OCI-LY7 (cell line): ENCODE measurements at places on chromosomes 6 and 20. TPM values are rescaled to one million over a fixed set of nuclear protein-coding genes. Genes with fewer than 3 reads are reported as not detected.

The HLA-DMA gene
- total RNA-seq: 140 TPM in 2 replicates

DNA sequence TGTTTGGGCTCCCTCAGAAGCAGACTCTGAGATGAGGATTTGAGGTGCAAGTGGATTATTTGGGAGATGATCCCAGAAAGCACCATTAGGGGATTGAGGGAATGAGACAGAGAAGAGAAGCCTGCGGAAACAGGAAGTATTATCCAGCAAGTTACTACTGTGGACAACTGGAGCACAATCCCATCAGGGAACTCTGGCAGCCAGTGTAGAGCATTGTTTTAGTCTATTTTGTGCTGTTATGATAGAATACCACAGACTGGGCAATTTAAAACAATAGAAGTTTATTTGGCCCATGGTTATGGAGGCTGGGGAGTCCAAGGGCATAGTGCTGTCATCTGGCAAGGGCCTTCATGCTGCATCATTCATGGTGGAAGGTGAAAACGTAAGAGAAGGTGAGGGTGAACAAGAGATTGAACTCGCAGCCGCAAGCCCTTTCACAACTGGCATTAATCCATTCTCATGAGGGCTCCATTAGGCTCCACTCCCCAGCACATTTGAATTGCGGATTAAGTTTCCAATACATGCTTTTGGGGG, 43.5 kb upstream of the SLC9A8 start:
- DNase-seq: no peak

DNA sequence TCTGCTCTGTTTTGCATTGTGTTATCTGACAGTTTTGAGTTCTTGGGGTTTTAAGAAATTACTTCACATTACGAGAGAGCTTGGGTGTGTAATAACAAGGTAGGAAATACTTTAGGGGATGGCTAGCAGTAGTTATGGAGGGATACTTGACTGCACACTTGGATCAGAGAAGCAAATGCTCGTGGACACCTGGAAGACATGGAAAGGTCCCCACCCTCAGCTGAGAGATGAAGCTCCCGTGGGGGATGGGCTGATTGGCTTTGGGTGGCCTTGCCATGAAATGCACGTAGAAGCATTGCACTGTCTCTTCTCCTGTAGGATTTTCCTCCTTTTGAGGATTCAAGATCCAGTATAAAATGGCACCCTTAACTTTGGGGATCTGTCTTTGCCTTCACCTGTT, 61.5 kb upstream of the UNC93A start:
- DNase-seq: no peak

The UBE3D gene
- total RNA-seq: 10.4 and 11.0 TPM in 2 replicates

The USP49 gene
- 17.8 and 21.4 TPM in 2 replicates for total RNA-seq

- DNase-seq: peak; percentile 36
These were observed 574 bp downstream of the RPS12 start for GRCh38 chr6:132814716-132815570.

DNA sequence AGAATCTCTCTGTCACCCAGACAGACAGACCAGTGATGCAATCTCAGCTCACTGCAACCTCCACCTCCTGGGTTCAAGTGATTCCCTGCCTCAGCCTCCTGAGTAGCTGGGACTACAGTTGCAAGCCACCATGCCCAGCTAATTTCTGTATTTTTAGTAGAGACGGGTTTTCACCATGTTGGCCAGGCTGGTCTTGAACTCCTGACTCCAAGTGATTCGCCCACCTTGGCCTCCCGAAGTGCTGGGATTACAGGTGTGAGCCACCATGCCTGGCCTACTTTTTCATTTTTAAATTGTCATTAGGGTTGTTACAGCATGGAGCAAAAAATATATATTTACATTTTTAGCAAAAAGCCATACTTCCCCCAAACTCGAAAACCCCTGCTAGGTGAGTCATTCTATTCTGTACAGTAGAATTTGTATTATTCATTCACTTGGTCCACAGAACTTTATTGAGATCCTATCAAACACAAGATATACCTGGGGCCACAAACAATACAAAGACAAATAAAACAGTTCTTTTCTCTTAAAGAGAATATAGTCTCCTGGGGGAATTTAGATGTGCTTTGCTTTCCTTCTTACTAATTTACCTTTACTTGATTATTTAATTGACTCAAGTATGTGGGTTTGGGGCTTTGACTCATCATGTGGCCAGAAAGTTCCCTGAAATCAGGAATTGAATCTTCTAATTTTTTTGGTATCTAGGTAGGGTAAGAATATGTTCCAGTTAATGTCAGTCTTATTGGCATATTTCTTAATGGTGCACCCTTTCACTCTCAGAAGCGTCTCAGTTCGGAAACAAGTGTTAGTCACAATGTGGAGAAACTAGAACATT, 16.6 kb upstream of the CCND3 start:
- DNase-seq: no peak

The DLL1 gene
- 0.28 TPM in 1 of 2 replicates, not detected in the other for total RNA-seq

GRCh38 chr6:44925100-44925739, 402.9 kb upstream of the RUNX2 start:
- DNase-seq: no peak

DNA sequence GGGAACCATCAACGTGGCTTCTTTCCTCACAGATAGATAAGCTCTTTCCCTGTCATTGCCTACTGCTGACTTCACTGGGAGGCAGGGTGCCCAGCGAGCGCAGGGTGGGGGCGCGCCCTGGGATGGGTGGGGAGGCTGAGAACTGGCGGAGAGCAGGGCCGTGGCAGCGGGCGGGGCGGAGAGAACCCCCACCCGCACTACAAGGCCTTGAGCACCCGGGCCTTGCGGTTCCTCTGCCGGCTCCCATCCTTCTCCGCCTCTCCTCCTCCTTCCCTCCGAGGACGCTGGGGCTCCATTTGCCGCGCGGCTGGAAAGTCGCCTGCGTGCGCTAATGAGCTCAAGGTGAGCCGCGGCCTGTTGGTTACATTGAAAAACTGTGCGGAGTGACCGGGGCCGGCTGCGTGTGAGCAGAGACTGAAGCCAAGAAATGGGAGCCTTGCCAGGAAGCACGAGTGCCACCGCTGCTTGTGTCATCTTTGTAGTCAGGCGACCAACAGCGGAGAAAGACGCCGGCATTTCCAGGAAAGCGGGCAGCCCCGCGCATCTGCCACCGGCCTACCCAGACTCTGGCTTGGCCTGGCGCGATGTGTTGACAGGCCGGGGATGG, 963.5 kb upstream of the SLC35B3 start:
- DNase-seq: no peak

DNA sequence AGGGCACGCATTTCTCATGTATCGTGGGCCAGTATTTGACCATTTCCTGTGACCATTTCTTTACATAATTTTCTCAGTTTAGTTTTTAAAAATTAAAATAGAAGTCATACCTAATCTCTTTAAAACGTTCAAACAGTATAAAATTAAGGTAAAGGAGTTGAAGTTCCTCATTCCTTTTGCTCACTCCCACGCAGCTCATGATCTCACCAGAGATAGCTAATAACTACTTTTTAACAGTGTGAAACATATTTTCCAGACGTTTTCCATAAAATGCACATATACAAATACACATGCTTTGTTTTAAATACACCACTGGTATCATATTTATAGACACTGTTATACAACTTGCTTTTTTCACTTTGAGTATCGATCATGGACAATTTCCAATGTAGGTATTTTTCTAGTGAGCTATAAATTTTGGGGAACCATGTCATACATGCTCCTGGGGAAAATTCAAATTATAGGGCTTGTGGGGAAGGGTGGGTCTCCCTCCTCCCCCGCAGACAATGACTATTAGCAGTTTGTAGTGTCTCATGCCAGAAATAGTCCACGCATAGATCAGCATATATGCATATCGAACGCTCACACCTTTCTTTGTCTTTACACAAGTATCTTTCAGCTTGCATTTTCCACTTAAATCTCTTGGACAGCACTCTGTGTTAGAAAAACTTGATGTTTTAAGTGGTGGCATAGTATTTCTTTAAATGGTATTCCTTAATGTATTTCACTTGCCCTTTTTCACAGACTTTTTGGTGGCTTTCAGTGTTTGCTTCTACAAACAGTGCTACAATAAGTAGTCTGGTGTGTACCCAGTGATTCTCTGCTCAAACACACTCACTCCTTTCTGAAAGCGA, 145.5 kb upstream of the ZNF217 start:
- DNase-seq: peak; percentile 20

The SIGLEC1 gene
- total RNA-seq: 0.11 TPM in 1 of 2 replicates, not detected in the other

The LY6G6C gene
- not detected in 2 replicates for total RNA-seq

- no peak for DNase-seq
These were observed 136.0 kb downstream of the MMUT start for GRCh38 chr6:49327005-49327404.

The ARMC12 gene
- total RNA-seq: 4.4 and 4.9 TPM in 2 replicates

DNA sequence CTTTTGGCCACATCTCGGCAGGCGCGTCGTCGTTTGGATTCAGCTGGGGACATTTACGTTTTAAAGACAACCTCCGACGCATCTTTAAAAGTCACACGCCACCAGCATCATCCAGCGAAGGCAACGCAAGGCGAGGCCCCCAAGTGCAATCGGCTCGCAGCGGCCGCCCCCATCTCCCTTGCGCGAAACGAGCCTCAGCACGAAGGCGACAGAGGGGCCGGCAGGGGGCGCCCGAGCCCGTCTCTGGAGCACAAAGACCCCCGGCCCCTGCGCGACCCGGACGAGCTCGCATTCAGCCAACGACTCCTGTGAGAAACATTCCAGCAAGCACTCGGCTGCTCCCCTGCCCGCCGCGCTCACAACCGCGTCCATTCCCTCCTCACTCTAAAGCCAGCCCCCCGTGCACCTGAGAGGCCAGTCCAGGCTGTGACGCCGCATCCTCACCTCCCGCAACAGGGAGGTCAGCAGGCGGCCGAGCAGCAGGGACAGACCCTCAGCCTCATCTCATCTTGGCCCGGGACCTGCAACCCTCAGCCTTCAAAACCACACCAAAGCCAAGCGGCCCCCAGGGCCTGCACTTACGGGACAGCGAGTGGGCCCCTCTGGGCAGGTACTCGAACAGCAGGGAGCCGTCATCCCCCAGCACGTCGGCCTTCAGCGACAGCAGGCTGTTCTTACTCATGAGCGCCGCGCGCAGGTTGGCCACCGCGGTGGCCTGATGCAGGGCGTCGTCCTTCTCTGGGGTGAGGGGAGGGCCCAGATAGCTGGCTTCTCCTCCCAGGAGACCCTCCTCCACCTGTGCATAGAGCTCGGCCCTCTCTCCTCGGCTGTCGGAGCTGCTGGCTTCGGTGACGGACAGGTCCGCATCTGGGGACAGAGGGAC, 35.8 kb downstream of the SLC2A4RG start:
- peak; percentile 53 for DNase-seq

DNA sequence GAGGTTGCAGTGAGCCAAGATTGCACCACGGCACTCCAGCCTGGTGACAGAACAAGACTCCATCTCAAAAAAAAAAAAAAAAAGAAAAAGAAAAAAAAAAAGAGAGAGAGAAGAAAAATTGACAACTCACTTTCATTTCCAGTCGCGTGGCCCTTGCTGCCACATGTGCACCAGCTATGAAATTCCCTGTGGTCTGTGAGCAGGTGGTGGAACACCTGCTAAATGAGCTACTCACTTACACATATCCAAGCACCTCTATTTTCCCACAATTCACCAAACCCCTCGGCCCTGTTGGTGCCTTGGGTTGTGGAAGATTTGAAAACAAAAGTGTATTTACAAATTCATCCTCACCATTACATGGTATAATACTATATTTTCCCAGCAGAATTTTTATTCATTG, 105.2 kb upstream of the ASF1A start:
- no peak for DNase-seq

The CALHM6 gene
- 0.79 and 1.8 TPM in 2 replicates for total RNA-seq

- DNase-seq: peak; percentile 51
These were observed 10.1 kb upstream of the BICRAL start for GRCh38 chr6:42771741-42772100.

- no peak for DNase-seq
These were observed 136.8 kb upstream of the RPS6KA2 start for GRCh38 chr6:166763606-166764472.

GRCh38 chr6:41652866-41653652, 14.8 kb downstream of the MDFI start:
- DNase-seq: no peak

The GRIK2 gene
- total RNA-seq: not detected in 2 replicates

DNA sequence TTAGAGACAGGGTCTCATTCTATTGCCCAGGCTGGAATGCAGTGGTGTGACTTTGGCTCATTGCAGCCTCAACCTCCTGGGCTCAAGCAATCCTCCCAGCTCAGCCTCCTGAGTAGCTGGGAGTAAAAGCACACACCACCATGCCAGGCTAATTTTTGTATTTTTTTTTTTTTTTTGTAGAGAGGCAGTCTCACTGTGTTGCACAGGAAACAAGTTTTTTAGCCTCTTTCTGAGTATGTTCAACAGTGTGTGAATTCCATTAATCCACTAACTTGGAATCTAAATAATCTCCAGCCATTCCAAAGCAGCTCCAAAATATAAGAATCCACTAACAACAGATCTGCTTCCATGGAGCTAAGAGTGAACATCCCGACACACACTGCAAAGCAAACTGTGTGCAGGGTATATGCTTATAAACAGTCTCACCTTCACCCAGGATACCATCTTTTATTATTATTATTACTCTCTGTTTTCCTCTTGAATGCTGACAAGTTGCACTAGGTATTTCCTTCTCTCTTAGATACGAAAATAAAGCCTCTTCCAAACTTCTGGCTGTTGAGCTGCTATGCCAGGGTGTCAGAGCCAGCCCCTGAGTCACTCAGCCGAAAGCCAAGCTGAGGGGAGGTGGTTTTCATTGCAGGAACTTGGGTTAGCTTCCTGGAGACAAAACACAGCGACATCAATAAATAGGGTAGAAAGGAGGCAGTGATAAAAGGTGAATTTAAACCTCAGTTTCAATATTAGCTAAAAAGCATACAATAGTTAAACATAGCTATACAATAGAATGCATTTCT, 264.9 kb downstream of the HIVEP2 start:
- no peak for DNase-seq

GRCh38 chr6:38233161-38233791, 406.5 kb downstream of the BTBD9 start:
- no peak for DNase-seq

GRCh38 chr6:112337209-112337638, 9.9 kb upstream of the RFPL4B start:
- DNase-seq: peak; percentile 5

DNA sequence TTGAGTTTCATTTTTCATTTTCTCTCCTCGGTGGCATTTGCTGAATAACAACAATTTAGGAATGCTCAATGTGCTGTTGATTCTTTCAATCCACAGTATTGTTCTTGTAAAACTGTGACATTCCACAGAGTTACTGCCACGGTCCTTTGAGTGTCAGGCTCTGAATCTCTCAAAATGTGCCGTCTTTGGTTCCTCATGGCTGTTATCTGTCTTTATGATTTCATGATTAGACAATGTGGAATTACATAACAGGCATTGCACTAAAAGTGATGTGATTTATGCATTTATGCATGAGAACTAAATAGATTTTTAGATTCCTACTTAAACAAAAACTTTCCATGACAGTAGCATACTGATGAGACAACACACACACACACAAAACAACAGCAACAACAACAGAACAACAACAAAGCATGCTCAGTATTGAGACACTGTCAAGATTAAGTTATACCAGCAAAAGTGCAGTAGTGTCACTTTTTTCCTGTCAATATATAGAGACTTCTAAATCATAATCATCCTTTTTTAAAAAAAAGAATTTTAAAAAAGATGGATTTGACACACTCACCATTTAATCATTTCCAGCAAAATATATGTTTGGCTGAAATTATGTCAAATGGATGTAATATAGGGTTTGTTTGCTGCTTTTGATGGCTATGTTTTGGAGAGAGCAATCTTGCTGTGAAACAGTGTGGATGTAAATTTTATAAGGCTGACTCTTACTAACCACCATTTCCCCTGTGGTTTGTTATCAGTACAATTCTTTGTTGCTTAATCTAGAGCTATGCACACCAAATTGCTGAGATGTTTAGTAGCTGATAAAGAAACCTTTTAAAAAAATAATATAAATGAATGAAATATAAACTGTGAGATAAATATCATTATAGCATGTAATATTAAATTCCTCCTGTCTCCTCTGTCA, 88.1 kb downstream of the SNAP25 start:
- DNase-seq: no peak
